ENCODE measurements at places on chromosomes 3 and 15. TPM values are rescaled to one million over a fixed set of nuclear protein-coding genes. Genes with fewer than 3 reads are reported as not detected.

Gene SNRPN
- 46.6 TPM for total RNA-seq

Gene FETUB
- not detected for total RNA-seq

Gene GCNT3
- total RNA-seq, result 0.36 TPM

Gene PLXNB1
- 11.7 TPM for total RNA-seq

Gene FOXL2
- total RNA-seq, result under 0.01 TPM

Gene ABTB1
- total RNA-seq, result 9.1 TPM

Gene BCL2A1
- 155 TPM for total RNA-seq

Gene GALK2
- total RNA-seq, result 41.8 TPM
